Frontal cortex (tissue), 4 donors: ENCODE measurements at places on chromosomes 13 and 19.

GRCh38 chr13:22076658-22077057 lies 405.8 kb downstream of the FGF9 start:
- no peak for DNase-seq

- no peak for DNase-seq
These were observed 8.0 kb upstream of the MYO1F start for GRCh38 chr19:8584965-8585893.

- no peak for DNase-seq
These were observed 6.1 kb downstream of the DENND1C start for GRCh38 chr19:6475321-6476108.

DNA sequence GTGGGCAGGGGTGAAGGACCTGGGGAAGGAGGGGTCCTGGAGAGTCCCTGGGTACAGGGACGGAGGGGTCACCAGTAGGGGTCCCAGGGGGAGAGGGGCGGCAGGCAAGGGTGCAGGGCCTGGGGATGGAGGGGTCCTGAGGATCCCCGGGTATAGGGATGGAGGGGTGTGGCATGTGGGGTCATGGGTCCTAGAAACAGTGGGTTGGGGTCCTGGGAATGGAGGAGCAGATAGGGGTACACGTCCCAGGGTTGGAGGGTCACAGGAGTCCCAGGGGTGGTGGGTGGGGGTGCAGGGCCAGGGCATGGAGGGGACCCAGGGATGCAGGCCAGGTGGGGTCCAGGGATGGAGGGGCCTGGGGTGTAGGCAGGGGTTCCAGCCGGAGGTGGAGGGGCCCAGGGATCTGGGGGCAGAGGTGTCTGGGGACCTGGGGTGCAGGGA lies 1.4 kb downstream of the BTBD2 start:
- DNase-seq: no peak

DNA sequence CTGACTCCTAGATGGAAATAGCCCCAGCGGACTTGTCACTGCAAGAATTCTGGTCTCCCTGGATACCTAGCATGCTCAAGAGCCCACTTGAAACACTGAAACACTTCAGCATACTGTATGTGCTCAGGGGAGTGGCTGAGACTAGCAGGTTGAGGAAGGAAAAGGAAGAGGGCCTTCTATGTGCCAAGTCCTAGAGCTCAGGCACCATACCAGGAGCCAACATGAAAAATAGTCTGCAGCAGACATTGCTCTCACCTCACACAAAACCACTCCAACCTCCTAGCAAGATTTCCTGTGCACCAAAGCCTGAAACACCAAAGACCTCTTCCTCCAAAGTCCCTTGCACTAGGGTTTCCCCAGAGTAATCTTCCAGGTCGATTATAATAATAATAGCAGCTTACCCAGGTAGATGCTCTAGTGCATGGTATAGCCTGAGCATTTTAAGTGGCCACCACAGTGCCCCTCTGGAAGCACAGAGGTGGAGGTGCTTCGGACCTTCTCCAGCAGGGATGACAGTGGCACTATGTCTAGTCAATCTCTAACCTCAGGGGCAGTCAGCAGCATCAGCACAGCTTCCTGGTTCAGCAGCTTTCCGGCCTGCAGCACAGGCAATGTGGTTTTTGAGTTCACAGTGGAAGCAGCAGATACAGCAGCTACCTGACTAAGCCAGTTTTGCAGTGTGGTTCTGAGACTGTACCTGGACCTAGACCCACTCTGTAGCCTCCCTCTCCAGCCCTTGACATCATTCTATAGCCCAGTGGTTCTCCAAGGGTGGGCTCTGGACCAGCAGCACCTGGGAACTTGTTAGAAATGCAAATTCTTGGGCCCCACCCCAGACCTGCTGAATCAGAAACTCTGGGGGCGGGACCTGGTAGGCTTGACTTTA lies 45.6 kb upstream of the UBE2L5 start:
- DNase-seq: no peak

DNA sequence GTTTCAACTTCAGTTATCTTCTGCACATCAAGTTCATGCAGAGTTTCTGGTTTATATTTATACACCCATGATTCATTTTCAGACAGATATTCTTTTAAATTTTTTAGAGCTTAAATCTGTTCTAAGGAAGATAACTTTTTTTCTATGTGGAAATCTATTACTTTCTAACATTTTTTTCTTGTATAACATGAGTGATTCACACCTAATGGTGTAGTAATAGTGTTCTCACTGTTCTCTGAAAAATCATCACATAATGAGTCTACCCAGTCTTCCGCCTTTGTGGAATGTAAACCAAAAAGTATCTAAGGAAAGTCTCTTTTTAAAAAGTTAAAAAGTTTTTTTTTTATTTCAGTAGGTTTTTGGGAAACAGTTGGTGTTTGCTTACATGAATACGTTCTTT lies 70.8 kb downstream of the FNDC3A start:
- DNase-seq: no peak

GRCh38 chr19:7871437-7872305 lies 2.5 kb downstream of the PRR36 start:
- DNase-seq: peak; percentile 71

DNA sequence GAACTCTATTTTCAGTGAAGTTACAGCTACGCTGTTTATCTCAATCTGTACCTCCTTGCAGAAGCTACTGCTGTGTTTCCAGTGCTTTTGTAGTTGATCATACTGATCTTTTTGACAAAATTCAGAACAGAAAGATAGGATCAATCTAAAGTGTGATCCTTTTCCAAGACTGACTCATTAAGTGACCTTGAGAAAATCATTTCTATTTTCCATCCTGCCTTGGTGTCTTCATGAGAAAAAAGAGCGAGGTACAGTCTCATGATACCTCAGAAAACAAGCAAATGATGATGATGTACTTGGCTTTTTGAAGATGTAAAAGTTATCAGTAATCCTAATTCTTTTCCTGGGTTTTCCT lies 46.0 kb upstream of the GPR183 start:
- DNase-seq: no peak

GRCh38 chr13:113147206-113147605 lies 11.2 kb upstream of the PROZ start:
- DNase-seq: no peak

DNA sequence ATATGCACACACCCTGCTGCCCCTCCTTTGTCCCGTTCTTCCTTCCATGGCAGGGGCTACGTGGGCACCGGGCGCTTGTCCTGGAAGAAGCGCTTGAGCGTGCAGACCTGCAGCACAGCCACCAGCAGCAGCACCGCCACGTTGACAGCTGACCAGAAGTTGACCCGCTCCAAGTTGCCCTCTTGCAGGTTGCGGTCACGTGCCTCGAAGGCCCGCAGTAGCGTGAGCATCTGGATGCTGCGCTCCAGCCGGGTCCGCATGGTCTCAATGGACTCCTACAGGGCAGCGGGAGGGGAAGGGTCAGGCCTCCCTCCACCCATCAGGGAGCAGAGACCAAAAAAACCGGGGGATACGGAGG lies 3.1 kb downstream of the TMED1 start:
- DNase-seq: no peak

- no peak for DNase-seq
These were observed 67.8 kb upstream of the IPO5 start for GRCh38 chr13:97885641-97886040.

GRCh38 chr13:89568746-89569145 lies 1778.7 kb upstream of the MIR17HG start:
- DNase-seq: no peak

DNA sequence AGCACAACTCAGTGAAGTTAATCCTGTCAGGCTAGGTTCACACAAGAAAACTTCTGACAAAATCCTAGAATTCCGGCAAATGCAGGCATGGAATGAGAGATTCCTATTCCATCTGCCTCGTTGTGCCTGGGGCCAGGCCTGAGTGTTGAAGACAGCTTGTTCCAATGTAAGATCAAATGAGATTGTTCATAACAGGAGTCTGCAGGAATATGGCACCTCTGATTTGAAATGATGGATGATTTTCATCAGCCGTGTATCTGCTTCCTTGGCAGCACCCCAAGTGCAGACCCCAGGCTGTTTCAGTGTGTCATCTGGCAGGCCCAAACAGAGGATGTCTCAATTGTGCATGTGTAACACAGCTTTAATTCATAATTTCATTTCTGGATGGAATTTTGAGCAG lies 35.3 kb upstream of the SACS start:
- no peak for DNase-seq

DNA sequence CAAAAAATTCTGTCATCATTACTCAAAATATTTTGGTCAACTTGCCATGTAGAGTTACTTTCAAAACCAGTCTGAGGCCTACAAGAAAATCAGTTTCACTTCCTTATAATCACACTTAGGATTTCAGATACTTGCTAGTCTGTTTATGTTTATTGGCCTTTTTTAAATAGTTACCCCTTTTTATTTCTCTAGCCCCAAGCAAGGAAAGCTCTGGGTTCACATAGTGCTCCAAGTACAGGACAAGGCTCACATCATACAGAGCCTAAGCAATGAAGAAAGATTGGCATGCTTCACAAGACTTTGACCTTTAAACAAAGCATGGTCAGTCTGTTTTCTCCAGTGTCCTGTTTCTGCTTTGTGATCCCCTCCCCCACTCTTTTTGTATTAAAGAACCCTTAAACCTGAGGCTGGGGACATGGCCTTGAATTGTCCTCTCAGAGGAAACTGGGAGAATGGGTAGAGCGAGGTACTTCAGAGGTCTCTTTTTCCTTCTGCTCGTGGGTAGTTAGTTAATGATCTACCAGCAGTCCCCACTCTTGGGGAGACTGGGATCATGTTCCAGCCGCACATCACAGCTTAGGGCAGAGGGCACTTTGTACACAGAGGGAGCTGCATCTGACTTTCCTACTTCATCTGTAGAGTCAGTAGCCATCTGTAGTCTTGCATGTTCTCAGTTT lies 30.7 kb downstream of the CEACAM1 start:
- no peak for DNase-seq

DNA sequence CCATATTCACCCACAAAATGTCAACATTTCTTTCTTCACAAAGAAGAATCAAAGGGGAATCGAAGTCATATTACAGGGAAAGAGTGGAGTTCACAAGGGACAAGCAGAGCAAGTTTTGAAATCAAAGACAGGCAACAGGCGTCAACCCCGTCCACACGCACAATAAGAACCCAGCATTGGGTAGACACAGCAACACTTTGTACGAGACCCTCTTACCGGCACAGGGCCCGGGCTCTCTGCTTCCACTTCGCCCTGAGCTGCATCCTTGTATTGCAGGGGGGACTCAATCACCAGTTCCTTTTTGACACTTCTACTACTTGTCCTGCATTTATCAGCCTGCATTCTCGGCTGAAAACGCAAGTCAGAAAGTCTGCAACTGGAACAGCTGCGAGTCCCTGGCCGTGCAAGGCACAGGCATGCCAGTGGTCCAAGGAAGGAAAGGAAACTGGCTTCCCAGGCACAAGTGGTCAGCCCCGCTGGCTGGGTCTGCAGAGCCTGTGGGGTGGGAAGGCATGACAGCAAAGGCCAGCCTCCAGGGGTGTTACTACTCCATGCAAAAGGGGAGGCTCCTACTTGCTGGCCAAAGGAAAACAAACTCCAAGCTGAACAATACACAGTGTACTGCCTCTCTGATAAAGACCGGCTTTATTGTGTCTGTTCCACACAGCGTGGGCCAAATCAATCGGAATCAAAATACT lies at the start of gene DOCK9:
DOCK9 (minus strand) TSS at position 497 of the 698 bp plus-strand sequence; CDS start at position 342, 155 bp downstream.
- peak; percentile 44 for DNase-seq

GRCh38 chr13:102091231-102091630 lies 310.6 kb downstream of the FGF14 start:
- DNase-seq: no peak

DNA sequence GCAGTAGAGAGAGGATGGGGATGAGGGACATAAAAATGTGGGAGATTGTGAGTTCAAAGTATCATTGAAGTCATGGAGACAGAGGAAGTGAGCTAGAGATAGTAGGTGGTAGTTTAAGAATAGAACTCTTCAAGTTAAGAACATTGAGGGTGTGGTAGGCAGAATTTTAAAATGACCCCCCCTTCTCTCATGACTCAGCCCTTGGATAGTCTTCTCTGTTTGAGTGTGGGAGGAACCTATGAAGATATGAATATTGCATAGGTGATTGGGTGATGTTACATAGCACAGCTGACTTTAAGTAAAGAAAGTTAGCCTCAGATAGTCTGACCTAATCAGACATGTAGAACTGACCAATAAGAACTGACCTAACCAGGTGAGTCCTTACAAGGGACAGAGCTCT lies 418.6 kb downstream of the FOXO1 start:
- no peak for DNase-seq

DNA sequence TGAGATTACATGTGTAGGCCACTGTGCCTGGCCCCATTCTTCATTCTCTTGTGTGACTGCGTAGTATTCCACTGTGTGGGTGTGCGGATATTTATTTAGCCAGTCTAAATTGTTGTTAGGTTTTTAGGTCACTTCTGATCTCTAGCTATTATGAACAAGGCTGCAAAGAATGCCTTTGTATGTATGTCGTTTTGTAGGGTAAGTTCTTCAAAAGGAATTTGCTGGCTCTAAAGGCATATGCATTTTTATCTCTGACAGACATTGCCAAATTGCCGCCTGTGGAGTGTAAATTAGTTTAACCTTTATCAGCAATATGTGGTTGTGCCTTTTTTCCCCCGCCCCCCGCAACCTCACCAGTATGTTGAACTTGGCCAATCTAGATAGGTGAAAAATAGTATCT lies 30.3 kb upstream of the EHD2 start:
- DNase-seq: no peak

DNA sequence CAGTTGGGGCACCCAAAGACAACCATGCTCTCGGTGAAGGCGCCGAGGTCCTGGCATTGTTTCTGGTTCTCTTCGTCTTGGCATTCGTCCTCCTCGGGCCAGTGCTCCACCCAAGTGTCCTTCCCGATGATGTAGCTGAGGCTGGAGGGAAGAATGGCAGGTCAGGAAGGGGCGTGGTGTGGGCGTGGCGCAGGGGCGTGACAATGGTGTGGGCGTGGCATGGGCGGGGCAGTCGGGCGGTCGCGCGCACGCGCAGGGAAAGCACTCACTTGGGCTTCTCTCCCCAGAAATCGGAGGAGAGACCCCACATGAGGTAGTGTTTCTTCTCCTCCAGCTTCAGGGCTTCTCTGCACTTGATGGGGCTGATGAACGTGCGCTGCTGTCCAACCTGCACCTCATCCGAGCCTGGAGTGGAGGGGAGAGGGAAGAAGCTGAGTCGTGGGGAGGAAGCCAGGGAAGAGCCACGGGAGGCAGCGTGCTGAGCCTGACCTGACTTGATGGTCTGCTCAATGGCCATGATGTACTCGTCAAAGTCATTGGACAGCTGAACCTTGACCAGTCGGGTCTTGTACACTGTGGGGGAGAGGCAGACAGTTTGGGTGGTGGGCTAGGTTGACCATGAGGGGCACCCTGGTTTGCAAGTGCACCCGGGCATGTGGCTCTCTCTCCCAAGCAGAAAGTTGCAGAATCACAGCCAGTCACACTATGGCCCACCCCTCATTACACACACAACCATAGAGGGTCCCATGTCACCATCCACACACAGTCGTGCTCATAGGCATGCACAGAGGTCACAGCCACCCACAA lies 8.1 kb upstream of the TNFSF14 start:
- no peak for DNase-seq

GRCh38 chr19:58466089-58466759 lies 656 bp upstream of the ZNF324 start:
- DNase-seq: no peak

GRCh38 chr13:106212386-106213010 lies 323.0 kb downstream of the EFNB2 start:
- DNase-seq: no peak

- no peak for DNase-seq
These were observed 24.4 kb downstream of the UBAC2 start for GRCh38 chr13:99225078-99225477.

- peak; percentile 56 for DNase-seq
These were observed 7.4 kb downstream of the HPN start for GRCh38 chr19:35048911-35049411.
